T-helper 2 cell (primary cell): ENCODE measurements at places on chromosomes 3 and 15.

DNA sequence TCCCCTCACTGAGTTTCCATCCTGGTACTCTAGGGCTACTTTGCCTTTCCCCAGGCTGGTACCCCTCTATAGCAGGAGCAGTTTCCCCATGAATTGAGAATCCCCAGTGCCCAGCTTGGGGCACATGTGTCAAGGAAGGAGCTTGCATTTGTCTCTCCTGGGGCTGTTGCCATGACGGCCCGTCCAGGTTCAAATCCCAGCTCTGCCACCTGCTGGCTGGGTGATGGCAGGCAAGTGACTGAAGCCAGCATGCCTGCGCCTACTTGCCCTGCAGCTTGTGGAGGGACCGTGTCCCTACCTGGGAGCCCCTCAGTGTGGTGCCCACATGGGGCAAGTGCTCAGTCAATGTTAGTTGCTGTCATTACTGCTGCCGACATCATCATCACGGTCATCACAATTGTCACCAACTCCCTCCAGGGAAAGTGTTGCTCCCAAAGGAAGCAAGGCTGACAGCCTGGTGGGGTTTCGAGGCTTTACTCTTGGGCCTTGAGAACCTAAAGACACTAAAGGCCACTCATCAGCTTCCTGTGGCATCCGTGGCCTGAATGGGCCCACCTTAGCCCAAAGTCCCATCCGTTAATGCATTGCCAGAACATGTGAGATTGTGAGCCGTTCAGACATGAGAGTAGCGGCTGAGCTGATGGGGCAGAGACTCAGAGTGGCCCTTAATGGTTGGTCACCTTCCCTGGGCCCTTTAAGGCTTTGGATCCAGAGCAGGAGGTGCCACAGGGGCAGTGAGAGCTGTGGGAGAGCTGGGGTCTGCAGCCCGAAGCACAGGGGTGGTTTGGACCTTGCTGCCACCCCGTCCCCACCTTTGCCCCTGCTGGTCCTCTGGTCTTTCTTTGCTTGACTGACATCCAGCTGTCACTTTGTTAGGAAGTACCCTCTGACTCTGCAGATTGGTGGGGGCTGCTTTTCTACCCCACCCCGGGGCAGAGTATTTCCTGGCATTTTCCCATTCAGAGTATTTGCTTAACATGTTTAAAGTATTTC lies 144.4 kb downstream of the DNAJB8 start:
- DNase-seq, result peak; percentile 66

- no peak for DNase-seq
These were observed 39.7 kb upstream of the MYZAP start for GRCh38 chr15:57551715-57552677.

DNA sequence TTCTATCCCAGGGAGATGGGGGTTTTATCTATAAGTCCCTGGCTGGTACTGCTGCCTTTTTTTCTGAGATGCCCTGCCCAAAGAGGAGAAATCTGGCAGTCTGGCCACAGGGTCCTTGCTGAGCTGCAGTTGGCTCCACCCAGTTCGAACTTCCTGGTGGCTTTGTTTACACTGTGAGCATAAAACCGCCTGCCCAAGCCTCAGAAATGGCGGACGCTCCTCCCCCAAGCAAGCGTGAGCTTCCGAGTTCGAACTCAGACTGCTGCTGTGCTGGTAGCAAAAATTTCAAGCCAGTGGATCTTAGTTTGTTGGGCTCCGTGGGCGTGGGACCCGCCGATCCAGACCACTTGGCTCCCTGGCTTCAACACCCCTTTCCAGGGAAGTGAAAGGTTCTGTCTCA lies 126.8 kb upstream of the SUCLG2 start:
- no peak for DNase-seq

GRCh38 chr3:13070391-13071070 lies 2.7 kb downstream of the IQSEC1 start:
- no peak for DNase-seq

DNA sequence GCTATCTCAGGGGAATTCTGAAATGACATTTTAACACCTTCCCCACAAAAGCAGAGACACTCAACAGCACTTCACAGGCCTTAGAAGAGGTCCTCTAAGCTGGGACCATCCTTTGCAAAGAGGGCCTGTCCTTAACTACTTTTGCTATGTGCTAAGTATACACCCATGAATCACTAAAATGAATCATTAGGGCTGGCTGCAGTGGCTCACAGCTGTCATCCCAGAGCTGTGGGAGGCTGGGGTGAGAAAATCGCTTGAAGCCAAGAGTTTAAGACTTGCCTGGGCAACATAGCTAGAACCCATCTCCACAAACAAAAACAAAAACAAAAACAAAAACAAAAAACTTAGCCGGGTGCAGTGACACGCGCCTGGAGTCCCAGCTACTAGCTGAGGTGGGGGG lies 53.9 kb upstream of the MELTF start:
- DNase-seq, result no peak

DNA sequence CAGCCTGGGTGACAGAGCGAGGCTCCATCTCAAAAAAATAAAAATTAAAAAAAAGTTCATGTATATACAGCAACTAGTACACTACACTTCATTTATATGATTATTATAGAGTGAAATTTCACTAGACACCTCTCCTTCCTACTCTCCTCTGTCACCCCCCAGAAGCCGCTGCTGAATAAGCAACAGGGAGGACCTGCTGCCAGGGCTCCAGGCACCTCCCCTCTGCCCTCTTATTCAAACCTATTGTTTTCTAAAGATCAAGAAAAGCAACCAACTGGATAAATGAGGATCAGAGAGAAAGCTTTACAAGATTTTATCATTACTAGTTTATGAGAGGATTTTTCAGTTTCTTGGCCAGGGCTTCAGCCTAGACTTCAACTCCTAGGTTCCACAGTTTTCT lies 71.5 kb downstream of the DHX30 start:
- no peak for DNase-seq

DNA sequence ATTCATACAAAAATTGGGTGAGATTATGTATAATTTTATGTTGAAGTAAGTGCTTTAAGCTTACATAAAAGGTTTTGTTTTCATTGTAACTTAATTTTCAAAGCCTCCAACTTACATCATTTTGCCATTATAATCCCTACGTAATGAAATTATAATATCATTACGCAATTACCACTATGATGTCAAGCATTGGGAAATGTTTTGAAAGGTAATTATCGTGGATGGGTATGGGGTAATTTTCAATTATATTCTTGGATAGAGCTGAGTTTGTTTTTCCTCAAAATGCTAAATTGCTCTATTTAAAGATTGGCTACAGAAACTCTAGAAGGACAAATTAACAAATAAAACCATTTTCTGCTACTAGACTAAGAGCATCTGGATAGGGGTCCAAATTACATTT lies 80.2 kb upstream of the FAM3D start:
- no peak for DNase-seq

- DNase-seq, result no peak
These were observed 1.2 kb downstream of the CADPS start for GRCh38 chr3:62873761-62874710.

- no peak for DNase-seq
These were observed 174.1 kb downstream of the UACA start for GRCh38 chr15:70589221-70589620.

DNA sequence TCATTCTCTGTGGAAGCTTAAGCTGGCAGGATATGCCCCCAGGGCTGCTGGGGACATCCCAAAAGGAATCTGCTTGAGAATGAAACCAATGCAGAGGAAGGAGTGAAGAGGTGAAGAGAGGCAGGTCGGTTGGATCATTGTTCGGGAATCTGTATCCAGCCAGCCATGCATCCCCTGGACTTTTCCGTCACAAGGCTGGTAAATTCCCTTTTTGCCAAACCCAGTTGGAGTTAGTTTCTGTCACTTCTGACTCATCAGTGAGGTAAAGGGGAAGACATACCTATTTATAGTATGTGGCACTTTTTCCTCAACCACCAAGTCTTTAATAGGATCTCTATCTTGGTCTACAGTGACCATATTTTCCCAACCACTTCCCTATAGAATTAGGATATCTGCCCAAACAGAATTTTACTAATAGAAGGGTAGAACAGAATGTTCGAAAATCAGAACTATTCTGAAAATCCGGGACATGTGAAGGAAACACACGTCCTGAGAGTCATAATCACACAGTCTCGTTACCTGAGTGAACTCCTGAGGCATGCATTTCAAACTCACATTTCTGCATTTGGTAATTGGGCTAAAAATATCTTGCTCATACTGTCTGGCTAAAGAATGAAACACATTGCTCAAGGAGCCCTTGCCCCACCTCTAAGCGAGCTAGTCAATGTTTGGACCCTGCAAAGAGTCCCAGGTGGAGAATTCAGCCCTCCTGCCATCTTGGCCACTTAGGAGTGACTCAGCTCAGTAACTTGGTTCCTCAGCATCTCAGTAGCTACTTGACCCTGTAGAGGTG lies 289.7 kb upstream of the ADAMTS9 start:
- no peak for DNase-seq

DNA sequence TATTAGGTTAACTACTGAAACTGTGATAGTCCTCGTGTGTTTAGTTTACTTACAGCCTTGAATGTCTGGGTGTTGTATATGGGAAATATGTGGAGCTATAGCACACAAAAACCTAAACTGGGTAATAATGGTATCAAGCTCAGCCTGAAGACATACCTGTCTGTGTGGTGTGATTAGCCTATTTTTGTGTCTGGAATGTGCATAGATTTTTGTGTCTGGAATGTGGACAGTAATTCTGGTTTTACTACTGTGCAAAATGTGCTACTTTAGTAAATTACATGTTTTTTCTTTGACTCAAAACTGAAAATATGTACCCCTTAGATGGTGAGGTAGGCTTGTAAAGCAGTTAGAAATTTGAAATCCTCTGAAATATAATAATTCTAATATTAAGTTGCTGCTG lies 43.5 kb downstream of the CHD2 start:
- DNase-seq, result no peak

DNA sequence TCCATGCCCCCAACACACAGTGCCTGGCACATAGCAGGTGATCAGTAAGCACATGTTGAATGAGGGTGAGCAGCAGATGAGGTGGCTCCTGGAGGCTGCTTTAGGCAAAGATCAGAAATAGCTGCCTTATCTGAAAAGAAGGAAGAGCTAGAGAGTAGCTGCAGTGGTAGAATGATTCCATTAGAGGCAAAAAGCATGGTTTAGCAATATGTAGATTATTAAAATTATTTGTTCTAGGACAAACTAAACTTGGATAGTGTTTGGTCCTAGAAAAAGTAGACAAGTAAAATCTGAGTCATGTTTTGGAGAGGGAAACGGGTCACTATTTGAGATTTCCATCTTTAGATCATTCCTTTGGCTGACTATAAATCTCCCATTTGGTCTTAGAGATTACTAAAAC lies 32.1 kb downstream of the KIF7 start:
- DNase-seq, result no peak

DNA sequence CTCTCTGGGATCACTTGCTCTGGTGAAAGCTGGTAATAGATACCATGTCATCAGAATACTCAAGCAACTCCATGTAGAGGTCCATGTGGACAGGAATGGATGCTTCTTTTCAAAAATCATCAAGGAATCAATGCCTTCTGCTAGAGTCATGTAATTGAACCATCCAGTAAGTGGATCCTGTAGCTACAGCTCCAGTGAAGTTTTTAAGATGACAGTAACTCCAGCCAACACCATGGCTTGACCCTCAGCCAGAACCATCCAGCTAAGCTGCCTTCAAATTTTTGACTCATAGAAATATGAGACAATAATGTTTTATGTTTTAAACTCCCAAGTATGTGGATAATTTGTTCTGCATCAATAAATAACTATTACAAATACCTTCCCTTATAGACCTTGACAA lies 923.7 kb downstream of the EPHA3 start:
- no peak for DNase-seq

GRCh38 chr3:23159929-23160328 lies 43.2 kb upstream of the UBE2E2 start:
- DNase-seq, result no peak

GRCh38 chr3:102525624-102526023 lies 90.8 kb downstream of the ZPLD1 start:
- no peak for DNase-seq

DNA sequence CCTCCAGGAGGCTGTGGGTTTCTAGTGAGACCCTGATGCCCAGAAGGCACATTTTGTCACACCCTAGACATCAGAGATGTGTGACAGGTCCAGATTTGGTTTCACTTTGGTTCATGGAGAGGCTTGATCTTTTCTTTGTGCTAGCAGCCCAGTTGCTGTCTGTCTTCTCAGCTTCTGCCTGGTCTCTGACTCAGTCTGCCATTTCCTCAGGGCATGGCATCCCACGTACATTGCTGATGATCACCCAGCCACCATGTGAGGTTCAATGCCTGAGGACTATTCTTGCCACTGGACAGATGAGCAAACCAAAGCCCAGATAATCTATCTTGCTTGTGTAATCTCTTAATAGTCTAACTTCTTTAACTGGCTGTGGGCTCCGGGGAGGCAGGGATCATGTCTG lies 144.9 kb upstream of the MRPS22 start:
- peak; percentile 27 for DNase-seq

DNA sequence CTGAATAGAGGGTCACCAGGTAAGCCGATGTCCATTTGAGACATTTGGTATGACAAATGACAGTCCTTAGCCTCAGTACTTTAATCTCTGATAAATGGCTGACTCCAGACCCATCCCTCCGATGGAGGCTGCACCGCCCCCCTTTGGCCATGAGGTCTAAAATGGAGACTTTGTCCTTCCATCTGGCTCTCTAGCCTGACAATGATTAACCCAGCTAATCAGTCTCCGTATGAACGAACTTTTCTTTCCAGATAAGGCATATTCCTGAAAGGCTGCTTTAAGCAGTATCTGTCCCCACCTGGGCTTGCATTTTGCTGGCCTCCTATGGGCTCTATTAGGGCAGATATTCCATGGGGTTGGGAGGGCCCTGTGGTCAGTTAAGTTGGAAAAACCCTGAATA lies 10.8 kb upstream of the MYZAP start:
- DNase-seq, result no peak

DNA sequence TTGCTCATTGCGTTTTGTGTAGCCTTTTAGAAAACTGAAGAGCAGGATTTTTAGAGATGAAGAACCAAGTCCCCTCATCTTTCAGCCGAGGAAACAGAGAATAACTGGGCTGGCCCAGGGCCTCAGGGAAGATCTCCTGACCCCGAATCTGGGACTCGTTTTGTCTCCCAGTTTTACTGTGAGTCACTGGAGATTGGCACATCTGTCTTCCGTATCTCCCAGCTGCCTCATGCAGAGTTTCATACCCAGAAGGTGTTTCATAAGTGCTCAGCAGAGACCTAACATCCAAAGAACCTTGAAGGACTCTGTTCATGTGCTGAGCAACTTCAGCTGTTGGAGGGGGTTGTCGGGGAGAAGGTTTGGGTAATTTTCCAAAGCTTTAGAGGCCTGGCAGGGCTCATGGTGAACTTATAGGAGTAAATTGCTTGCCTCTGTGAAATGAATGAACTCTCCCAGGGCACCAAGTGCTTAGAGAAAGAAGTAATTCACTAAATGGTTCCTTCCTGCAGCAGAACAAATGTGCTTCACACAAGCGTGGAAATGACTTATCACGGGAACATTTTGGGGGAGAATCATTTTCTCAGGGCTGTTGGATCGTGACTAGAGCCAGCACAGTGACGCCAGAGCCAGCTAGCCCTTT lies 121.4 kb downstream of the FAM43A start:
- DNase-seq, result no peak

- peak; percentile 52 for DNase-seq
These were observed 79.4 kb upstream of the ATP11B start for GRCh38 chr3:182713743-182714517.
